ENCODE measurements at places on chromosomes 13 and 19.
A peak's percentile ranks its signal among the peaks of the same experiment; 100 is the strongest.

- DNase-seq, result no peak
Measured at GRCh38 chr13:28497143-28497876, 2.4 kb upstream of the FLT1 start.

- DNase-seq, result no peak
Measured at GRCh38 chr19:50974702-50975556, 5.5 kb upstream of the KLK6 start.

DNA sequence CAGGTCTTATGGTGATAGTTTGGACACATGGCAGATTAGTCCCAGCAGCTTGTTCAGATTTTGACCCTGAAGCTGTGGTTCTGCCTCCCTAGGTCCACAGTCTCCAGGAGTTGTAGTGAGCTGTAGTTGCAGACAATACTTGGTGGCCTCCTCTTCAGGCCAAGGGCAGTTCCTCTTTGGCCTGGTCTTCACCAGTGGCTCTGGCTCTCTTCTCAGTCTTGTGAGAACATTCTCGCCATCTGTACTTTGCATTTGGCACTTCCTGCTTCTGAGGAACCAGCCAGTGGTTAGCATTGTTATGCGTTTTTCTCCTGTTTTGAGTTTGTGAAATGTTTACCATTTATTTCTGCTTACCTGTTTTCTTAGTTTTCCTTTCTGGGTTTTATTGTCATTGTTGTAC, 40.7 kb downstream of the PCCA start:
- no peak for DNase-seq

GRCh38 chr13:98405107-98405571, 171.8 kb downstream of the STK24 start:
- DNase-seq, result no peak

DNA sequence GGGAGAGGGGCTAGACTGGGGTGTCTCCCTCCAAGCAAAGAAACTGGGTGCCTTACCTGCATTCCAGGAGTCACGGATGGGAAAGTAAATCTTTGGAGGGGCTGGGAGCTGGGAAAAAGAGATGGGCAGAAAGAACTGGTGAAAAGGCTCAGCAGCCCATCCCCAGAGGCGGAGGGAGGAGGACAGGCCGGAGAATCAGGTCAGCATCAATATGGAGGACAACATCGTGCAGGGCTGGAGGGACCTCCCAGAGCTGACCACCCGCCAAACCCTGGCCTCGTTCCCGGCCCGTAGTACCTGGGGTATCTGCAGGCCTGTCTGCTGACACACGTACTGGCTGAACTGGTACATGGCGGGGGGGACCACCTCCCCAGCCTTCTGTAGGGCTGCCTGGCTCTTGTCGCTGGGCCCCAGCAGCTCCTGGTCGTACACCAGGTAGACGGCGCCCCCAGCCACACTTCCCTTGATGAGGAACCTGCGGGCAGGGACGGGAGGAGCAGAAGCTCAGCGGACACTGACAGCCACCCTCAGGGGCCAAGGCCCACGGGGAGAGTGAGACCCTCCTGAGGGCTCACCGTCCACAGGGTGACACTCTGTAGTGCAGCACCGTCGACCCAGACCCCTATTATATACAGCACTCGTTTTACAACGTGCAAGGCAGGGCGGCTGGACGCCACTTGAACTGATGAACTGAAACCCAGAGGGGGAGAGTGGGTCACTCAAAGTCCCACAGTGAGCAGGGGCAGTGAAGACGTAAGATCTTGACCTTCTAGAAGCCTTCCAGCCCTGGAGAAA, 830 bp downstream of the MICOS13 start:
- DNase-seq, result no peak

- no peak for DNase-seq
Measured at GRCh38 chr13:25864116-25864515, 187.7 kb downstream of the SHISA2 start.

GRCh38 chr19:40621966-40622772, 21.0 kb downstream of the LTBP4 start:
- no peak for DNase-seq

GRCh38 chr13:36804588-36804987, 14.4 kb upstream of the RFXAP start:
- DNase-seq, result no peak

- DNase-seq, result no peak
Measured at GRCh38 chr13:44876782-44877324, 112.4 kb downstream of the NUFIP1 start.

GRCh38 chr19:46985542-46986415, 33.9 kb upstream of the NPAS1 start:
- DNase-seq, result no peak

DNA sequence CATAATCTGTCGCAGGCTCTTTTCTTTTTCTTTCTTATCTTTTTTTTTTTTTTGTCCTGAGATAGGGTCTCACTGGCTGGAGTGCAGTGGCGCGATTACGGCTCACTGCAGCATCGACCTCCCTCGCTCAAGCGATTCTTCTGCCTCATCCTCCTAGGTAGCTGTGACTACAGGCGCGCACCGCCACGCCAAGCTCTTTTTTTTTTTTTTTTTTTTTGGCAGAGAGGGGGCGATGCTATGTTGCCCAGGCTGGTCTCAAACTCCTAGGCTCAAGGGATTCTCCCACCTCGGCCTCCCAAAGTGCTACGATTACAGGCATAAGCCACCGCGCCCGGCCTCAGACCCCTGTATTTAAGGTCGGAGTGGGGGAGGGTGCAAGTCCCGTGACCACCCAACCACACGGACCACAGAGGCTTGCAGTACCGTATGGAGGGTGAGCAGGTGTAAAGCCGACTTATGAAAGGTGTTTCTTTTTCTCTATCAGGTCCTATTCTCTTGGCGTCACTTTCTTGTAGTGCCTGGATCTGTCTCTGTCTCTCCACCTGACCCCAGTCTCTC, 2.0 kb downstream of the PHLDB3 start:
- no peak for DNase-seq

- no peak for DNase-seq
Measured at GRCh38 chr13:100063333-100063732, 25.6 kb upstream of the PCCA start.

DNA sequence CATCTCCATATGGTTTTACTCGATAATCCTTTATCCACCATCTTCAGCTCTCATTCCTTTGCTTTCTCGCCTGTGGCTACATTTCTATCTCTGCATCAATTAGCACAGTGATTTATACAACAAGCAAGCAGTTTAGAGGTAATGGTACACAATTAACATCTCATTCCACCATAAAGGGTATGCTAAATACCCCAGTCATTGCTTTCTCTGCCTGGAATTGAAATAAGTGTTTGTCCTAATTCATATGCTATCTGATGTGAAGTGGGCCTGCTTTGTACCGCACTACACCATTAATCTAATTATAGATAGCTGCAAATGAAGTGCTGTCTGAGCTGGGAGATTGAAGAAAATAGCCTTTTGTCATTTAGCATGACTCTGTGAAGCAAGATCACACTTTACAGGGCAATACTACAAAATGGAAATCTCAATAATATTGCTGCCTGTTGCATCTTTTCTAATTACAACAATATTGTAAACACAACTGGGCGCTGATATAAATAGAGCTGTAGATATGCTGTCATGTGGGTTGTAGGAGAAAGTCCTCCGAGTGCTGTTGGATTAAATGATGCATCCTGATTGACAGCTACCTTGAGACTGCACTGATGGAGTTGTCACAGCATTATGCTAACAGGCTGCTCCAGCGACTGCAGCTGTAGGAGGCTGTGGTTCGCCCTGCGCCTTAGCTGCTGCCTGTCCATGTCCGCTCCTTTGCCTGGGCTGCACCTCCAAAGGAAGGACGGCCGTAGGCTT, 78.2 kb downstream of the GGACT start:
- no peak for DNase-seq

DNA sequence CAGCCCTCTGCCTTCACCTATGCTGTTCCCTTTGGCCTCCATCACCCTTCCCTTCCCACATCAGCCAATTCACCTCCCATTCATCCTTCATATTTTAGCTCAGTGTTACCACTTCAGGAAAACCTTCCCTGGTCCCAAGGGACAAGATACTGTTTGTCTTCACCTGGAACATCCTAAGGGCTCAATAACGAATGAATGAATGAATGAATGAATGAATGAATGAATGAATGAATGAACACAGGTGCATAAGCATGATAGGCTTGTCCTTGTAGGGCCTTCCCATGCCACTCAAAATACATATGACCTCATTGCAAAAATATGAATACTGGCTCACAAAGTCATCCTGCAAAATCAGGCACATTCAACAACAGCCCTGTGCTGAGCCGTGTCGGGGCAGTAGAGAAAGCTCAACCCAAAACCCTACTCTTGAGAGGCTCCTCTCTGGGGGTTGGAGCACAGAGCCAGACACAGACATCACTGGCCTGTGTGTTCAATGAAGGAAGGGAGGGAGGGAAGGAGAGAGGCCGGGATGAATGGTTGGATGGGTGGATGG, 33.7 kb upstream of the TPM4 start:
- no peak for DNase-seq

DNA sequence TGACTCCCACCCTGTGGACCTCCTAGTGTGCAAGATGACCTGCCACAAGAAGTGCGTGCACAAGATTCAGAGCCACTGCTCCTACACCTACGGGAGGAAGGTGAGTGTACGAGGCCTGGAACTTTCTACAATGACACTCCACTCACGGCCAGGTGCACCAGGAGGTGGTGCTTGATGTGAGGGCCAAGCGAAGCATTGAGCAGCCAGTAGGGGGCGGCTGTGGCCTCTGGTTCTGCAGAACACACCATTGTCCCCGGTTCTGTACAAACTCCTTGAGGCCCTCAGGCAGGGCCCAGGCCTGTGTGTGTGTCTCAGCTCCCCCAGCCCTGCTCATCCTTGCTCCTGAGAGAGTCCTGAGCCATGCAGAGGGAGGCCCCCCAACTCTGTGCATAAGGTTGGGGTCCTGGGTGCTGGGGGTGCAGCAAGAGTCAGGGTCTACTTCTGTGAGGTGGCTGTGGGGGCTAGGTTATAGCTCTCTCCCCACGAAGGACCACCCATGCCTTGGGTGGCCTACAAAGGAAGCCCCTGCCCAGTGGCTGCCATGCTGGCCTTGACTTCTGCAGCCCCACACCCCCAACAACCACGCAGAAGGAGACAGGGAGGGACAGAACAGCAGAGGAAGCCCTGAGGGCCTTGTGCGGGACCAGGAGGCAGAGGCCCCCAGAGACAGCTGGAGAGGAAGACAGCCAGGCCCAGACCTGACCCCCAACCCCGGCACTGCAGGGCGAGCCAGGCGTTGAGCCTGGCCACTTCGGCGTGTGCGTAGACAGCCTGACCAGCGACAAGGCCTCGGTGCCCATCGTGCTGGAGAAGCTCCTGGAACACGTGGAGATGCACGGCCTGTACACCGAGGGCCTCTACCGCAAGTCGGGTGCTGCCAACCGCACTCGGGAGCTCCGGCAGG, 9.7 kb upstream of the USE1 start:
- DNase-seq, result peak; percentile 69

- DNase-seq, result no peak
Measured at GRCh38 chr13:34869696-34870095, 72.4 kb upstream of the NBEA start.
